ENCODE measurements at places on chromosomes 7 and 10. TPM values are rescaled to one million over a fixed set of nuclear protein-coding genes. Genes with fewer than 3 reads are reported as not detected.
A peak's percentile ranks its signal among the peaks of the same experiment; 100 is the strongest.

GRCh38 chr10:17910125-17910789 is 41.5 kb upstream of the SLC39A12 start:
- peak; percentile 79 for DNase-seq

AKR1C4 gene
- not detected for total RNA-seq

RBP3 gene
- not detected for total RNA-seq

GRCh38 chr7:130446259-130446658 is 5.4 kb upstream of the CEP41 start:
- no peak for DNase-seq

KIAA1549 gene
- 3.7 TPM for total RNA-seq

- DNase-seq = no peak
These were observed 397.2 kb upstream of the NFE2L3 start for GRCh38 chr7:25754751-25755150.

DNA sequence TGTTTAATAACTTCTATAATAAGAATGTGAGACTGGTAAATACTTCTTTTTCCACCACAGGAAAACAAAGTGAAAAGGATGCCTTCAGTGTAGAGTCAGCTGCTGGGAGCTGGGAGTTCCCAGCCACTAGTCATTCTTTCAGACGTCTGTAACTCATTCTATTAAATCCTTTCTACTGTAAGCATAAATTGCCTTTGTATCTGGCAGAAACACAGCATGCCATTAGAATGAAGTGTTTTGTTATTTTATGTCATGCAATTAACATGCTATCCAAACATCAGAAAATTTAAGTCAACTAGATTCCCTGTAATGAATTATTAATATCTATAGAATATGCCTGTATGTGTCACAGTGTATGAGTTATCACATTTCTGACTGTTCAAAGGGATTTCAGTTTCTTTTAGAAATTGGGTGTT is 14.3 kb downstream of the BPGM start:
- peak; percentile 63 for DNase-seq

DNA sequence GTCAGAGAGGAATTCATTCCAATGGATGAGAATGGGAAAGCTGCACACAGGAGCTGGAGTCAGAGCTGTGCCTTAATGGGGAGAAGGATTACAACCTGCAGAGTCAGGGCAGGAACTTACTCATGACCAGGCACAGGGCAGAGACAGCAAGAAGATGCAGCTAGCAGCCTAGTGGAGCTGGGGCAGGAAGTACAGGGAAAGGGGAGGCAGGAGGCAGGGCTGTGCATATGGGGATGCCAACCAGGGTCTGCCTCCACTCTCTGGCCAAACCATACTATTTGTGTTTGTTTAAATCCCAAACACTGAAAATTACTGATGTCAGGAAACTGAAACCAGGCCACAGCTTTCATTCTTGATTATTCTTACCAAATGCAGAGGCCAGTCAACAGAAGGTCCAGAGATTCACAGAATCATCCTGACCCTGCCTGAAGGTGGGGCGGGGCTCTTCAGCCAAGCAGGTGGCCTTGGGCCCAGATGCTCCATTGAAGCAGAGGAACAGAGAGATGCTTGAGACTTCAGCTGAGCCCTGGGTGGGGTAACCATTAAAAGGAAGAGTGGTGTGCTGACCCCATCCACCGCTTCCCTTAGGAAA is 461.9 kb downstream of the KCNMA1 start:
- no peak for DNase-seq

GRCh38 chr7:133139350-133139749 is 57.5 kb upstream of the CHCHD3 start:
- peak; percentile 50 for DNase-seq

DNA sequence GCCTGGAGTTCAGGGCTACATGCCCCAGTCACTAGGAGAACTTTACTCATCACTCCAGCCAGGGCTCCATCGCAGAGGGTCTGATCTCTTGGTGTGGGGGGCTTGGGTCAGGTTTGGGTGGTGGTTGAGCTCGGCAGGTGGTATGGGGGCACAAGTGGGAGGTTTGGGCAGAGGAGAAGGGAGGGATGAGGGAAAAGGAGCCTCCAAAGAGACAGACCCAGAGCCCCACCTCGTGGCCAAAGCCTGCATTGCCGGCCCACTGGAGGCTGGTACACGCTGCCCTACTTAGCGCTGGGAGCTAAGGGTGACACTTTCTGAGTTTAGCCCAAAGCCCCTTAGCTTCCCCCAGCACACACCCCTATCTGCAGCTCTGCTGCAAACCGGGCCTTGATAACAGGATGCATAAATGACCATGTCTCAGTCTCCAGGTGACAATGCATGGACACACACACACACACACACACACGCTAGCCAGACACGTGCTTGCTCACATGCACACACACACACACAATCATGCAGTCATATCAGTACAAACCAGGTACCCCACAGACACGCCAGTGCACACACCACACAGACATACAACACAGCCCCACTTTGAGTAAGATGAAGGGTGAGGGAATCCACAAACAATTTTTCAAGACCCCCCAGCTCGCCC is 14.7 kb downstream of the LZTS2 start:
- DNase-seq = peak; percentile 70

PPP1R17 gene
- total RNA-seq = not detected

- no peak for DNase-seq
These were observed 91.6 kb upstream of the CCDC6 start for GRCh38 chr10:59997827-59998525.

GPR26 gene
- not detected for total RNA-seq

GRCh38 chr10:5890452-5890915 is 441 bp downstream of the FBH1 start:
- no peak for DNase-seq

IKZF1 gene
- total RNA-seq = not detected

ZFAND4 gene
- total RNA-seq = 9.1 TPM

GRCh38 chr7:31423994-31424393 is 83.5 kb upstream of the NEUROD6 start:
- no peak for DNase-seq

LGI1 gene
- total RNA-seq = 0.16 TPM

- DNase-seq = peak; percentile 9
These were observed 734 bp downstream of the ABCB4 start for GRCh38 chr7:87474533-87475358.

DNA sequence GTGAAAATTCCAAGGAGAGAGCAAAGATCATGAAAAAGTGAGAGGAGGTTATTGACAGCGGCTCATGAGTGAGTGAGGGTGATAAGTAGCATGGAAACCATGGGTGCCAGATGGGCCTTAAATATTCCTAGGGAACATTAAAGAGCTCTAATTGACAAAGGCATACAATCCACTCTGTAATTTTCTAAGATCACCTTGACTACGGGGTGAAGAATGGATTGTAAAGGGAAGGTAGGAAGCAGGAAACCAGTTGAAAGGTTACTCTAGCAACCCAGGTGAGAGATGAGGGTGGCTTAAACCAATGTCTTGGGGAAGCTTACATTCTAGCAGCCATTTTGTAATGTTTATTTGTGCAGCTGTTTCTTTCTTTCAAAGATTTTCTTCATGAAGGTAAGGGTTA is 75.7 kb downstream of the RSU1 start:
- no peak for DNase-seq

GRCh38 chr10:92419740-92420545 is 129.0 kb downstream of the MARCHF5 start:
- peak; percentile 30 for DNase-seq

DNA sequence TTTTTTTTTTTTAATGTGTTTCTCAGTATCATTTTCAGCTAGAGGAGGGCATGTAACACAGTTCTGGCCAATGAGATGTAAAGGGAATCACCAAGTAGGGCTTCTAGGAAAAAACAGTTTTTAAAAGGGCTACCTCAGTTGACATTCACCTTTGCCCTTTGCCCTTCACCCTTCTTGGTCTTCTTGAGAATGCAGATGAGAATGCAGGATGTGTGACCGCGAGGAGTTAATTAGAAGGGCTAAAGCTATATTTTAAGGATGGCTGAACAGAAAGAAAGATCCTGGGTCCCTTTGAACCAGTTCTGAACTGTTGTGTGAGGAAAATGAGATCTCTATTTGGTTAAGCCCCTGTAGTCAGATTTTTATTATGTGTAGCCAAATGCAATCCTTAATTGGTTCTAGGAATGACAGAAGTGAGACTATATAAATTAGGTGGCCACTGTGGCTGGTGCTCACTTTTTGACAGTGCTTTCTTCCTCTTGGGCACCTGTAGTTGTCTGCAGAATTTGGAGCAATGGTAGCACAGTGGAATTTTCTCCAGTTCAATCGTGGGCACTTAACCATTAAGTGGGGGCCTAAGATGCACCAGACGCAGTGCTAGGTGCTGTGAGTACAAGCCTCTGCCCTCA is 21.1 kb upstream of the TOMM7 start:
- no peak for DNase-seq
